ENCODE measurements at places on chromosomes 5 and 9. TPM values are rescaled to one million over a fixed set of nuclear protein-coding genes. Genes with fewer than 3 reads are reported as not detected.

The PCDHGA10 gene
- 11.8 TPM for total RNA-seq

The LHX3 gene
- total RNA-seq, result not detected

The C7 gene
- total RNA-seq, result 3.1 TPM

The RUSC2 gene
- total RNA-seq, result 27.8 TPM

The CNTNAP3 gene
- total RNA-seq, result 1.6 TPM

The THBS4 gene
- total RNA-seq, result 0.91 TPM

The CARTPT gene
- total RNA-seq, result not detected

The SMIM15 gene
- total RNA-seq, result 33.0 TPM

The CDX1 gene
- total RNA-seq, result not detected

The HEXB gene
- 113 TPM for total RNA-seq

The LRRC70 gene
- total RNA-seq, result 0.24 TPM

The SLC46A2 gene
- not detected for total RNA-seq

The C9orf153 gene
- total RNA-seq, result not detected

Data from epithelial cell of alveolus of lung (primary cell).